Right lobe of liver (tissue), 6 donors: ENCODE measurements at places on chromosomes 5 and 9.
A peak's percentile ranks its signal among the peaks of the same experiment; 100 is the strongest.

- DNase-seq, result no peak
Measured at GRCh38 chr9:121754655-121755436, 103.4 kb downstream of the DAB2IP start.

- no peak for DNase-seq
Measured at GRCh38 chr5:53397845-53398244, 82.6 kb upstream of the FST start.

DNA sequence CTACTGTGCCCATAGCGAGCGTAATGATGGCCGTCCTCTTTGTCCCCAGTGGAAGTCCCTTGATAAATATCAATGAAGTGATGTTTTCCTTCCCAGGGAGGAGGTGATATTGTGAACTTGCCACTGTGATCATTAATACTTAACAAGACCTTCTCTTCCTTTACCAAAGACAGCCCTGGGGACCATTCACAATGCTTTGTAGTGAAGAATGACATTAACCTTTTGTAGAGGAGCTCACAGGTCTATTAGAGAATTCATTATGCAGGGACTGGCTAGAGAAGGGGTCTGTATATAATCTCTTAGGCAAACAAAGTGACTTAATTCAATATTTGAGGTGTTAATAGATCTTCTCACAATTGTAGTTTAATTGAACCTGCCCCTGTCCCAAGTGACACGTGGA lies 452.9 kb upstream of the DMAC1 start:
- no peak for DNase-seq

GRCh38 chr5:76274571-76274970 lies 128.5 kb upstream of the IQGAP2 start:
- no peak for DNase-seq

DNA sequence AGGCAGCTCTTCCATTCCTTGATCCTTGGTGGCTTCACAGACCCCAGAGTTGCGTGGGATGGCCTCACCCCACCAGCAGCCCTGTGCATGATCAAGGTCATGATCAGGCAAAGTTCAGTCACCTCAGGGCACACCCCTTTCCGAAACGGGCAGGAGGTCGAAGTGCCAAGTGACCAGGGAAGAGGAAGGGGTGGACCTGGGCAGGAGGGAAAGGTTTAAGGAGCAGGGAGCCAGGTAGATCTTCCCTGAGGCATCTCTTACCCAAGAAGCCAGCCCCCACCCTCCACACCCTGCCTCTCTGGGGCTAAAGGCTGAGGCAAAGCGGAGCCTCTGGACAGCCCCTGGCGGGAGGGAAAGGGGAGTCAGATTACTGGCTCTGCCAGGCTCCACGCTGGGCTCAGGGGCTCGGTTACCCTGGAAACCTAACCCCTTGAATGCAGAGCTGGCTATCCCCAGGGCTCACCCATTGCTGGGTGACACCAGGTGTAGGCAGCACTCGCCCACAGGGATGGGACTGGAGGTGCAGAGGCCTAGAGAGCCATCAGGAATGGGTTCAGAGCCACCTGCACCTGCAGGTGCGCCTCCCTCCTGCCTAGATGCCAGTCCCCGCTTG lies 3.6 kb downstream of the MGAT4B start:
- DNase-seq, result peak; percentile 82

DNA sequence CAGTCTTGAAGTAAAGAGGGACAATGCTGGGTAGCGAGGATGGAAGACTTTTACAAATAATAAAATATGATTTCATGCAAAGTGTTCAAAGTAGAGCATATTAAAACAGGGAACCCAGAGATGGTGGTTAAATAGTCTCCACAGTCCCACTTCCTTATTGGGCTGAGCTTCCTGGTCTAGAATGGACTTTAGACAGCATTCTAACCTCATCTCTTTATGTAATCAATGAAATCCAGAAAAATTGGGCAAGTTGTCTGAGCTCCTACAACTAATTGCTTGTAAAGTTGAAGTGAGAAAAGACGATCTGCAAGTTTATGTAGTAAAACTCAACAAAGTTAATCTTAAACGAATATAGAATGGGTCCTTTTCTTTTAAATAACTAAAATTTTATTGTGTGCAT lies 328.9 kb downstream of the PJA2 start:
- DNase-seq, result no peak

DNA sequence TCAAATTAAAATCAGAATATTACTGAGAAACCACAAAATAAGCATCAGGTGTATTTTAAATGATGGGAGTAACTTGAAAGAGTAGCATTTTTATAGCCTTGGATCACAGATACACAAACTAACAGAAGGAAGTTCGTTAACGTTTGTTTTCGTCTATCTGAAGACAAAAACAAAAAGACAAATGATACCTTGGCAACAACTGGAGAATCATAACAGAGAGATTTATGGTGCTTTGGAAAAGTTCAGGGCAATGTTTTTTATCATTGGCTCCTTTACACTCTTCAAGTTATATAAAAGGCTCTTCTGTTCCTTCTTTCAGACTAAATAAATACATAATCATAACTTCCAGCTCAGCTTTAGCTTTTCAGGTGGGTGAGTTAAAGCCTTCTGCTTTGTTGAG lies 128.1 kb upstream of the VLDLR start:
- DNase-seq, result no peak

DNA sequence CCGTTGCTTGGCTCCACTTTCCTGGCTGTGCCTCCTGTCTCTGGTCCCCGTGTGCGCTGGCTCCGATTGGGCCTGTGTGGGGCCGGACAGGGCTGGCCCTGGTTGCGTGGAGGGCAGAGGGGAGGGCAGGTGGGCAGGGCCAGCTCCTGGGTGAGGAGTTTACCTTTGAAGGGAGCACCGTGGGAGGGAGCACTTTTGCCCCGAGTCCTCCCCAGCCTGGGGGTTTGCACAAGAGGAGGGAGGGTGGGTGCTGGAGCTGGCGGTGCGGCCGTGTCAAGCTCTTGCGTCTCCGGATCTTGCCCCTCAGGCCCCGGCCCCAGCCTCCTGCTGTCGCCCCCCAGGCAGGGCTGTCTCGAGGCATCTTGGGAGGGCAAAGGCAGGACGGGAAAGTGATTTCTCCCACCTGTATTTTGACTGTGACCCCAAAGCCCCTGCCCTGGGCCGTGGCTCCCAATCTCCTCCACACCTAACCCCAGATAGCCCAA lies 48.3 kb upstream of the EXOC3 start:
- DNase-seq, result no peak

DNA sequence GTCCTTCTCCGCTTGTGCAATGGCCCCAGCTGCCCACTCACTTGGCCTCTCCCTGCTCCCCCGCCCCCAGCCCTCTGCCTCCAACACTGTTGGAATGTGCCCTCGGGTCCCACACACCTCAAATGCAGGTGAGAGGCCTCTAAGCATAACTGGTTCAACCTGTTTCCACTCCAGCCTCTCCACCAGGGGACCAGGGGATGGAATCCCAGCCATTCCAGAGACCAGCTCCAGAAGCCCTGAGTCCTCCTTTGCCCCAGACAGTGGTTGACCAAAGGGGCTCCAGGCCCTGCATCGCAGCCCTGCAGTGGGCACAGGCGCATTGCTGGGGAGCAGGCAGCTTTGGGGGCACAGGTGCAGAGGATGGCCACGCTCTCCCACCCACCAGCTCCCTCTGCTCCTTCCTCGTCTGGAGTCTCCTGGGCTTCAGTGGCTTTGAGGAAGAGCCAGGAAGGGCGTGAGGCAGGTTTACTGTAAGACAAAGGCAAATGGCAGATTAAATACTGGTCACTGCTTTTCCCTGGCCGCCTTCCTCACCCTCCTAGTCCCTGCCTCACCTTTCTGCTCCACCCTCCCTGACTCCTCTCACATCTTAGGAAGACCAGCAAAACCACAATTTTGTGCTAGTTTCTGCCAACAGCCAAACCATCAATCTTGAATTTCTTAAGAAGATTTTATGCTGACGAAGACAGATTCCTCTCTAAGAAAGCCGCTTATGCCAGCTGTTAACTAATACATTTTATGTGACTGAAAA lies 29.1 kb upstream of the IRX2 start:
- DNase-seq, result no peak
